Adrenal gland (tissue), 19 donors: ENCODE measurements at places on chromosomes 1 and 21. TPM values are rescaled to one million over a fixed set of nuclear protein-coding genes. Genes with fewer than 3 reads are reported as not detected.

- no peak for DNase-seq
- H3K4me3 ChIP-seq, result peak overlapping the region; percentile 14
- H3K4me1 ChIP-seq, result peaks cover 27% of the 10 kb centered on the region
Observed at GRCh38 chr1:92538413-92539061, 51.8 kb upstream of the GFI1 start.

GRCh38 chr1:8169364-8170058, 143.4 kb upstream of the ERRFI1 start:
- no peaks in the 10 kb centered on the region for H3K27me3 ChIP-seq
- no peak overlapping the region for H3K27ac ChIP-seq
- H3K4me3 ChIP-seq, result no peak overlapping the region
- H3K4me1 ChIP-seq, result no peaks in the 10 kb centered on the region

GRCh38 chr1:2312515-2313301, 78.6 kb downstream of the MORN1 start:
- H3K27me3 ChIP-seq, result no peaks in the 10 kb centered on the region
- peak overlapping the region; percentile 90 for H3K27ac ChIP-seq
- H3K4me1 ChIP-seq, result peaks cover 11% of the 10 kb centered on the region
- DNase-seq, result no peak
- no peak overlapping the region for H3K4me3 ChIP-seq
- H3K36me3 ChIP-seq, result no peaks in the 10 kb centered on the region

- no peaks in the 10 kb centered on the region for H3K36me3 ChIP-seq
- H3K4me1 ChIP-seq, result no peaks in the 10 kb centered on the region
- no peak overlapping the region for H3K4me3 ChIP-seq
- no peaks in the 10 kb centered on the region for H3K27me3 ChIP-seq
- no peak for DNase-seq
Observed at GRCh38 chr1:222769181-222769580, 32.2 kb downstream of the FAM177B start.

GRCh38 chr1:216902669-216903381, 179.6 kb upstream of the ESRRG start:
- H3K27ac ChIP-seq, result no peak overlapping the region
- DNase-seq, result no peak
- no peaks in the 10 kb centered on the region for H3K36me3 ChIP-seq
- H3K4me3 ChIP-seq, result no peak overlapping the region
- H3K4me1 ChIP-seq, result no peaks in the 10 kb centered on the region

DNA sequence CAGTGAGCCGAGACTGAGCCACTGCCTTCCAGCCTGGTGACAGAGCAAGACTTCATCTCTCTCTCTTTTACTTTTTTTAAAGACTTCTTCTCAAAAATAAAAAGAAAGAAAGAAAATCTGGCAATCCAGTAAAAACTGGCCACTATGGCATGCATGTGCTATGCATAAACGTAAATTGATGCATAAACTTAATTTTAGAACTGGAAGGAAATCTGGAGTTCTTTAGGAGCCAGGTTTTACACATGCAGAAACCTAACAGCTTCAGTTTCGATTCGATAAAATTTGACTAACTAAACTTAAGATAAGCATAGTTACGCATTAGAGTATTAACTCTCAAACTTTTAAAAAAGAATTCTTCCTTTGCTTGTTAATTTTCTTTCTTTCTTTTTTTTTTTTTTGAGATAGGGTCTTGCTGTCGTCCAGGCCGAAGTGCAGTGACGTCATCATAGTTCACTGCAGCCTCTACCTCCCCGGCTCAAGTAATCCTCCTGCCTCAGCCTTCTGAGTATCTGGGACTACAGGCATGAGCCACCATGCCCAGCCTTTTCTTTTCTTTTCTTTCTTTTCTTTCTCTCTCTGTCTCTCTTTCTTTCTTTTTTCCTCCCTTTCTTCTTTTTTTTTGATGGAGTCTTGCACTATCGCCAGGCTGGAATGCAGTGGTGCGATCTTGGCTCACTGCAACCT, 11.9 kb upstream of the LGALS8 start:
- no peaks in the 10 kb centered on the region for H3K4me1 ChIP-seq
- H3K4me3 ChIP-seq, result no peak overlapping the region
- H3K27me3 ChIP-seq, result no peaks in the 10 kb centered on the region
- H3K36me3 ChIP-seq, result no peaks in the 10 kb centered on the region
- no peak overlapping the region for H3K27ac ChIP-seq

DNA sequence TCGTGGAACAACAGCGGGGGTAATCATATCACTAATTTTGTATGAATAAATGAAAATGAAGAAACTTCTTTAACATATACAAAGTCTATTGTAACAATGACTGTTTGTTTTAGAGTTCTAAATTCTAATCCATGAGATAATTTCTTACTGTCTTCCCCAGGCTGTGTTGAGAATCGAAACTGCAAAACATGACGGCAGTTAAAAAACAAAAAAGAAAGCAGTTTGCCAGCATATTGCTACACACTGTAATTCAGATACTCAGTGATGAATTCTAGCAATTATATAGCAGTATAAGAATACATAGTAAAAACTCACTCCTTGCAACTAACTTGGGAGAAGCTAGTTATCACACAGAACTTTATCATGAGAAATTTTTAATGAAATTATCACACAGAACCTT, 22.1 kb downstream of the INSL5 start:
- no peaks in the 10 kb centered on the region for H3K27me3 ChIP-seq
- DNase-seq, result no peak
- no peaks in the 10 kb centered on the region for H3K4me1 ChIP-seq
- H3K4me3 ChIP-seq, result no peak overlapping the region

DNA sequence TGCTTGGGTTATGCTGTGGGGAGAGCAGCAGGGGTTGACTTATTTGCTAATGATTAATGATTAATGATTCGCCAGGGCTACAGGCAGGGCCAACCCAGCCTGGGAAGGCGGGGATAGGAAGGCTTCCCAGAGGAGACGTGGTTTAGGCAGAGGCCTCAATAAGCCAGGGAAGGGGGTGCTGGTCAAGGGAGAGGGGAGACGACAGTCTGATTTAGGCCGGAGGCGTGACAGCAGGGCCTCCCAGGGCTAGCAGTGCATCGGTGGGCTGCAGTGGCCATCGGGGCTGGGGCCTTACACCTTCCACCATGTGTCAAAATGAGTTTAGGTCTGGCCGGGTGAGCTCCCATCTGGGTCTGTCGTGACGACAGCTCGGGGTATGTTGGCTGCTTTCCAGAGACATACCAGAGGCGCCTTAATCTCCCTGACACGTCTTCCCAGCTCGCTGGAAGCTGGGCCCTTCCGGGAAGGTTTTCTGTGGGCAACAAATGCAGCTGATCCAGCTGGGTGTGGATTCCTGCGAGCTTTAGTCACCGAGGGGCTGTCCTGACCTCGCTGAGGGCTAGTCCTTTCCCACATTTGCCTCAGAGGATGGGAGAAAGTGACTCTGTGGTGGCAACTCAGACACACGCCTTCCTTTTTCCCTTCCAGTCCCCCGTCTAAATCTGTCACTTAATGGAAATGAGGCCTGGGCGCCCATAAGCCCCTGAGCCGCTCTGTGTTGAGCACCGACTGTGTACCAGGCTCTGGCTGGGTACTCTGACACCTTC, 3.7 kb upstream of the SLC1A7 start:
- peak overlapping the region; percentile 80 for H3K27ac ChIP-seq
- no peak overlapping the region for H3K4me3 ChIP-seq
- no peaks in the 10 kb centered on the region for H3K36me3 ChIP-seq
- no peaks in the 10 kb centered on the region for H3K27me3 ChIP-seq

- H3K27me3 ChIP-seq, result no peaks in the 10 kb centered on the region
- no peak overlapping the region for H3K27ac ChIP-seq
- no peak for DNase-seq
- H3K36me3 ChIP-seq, result no peaks in the 10 kb centered on the region
- no peak overlapping the region for H3K4me3 ChIP-seq
- no peaks in the 10 kb centered on the region for H3K4me1 ChIP-seq
Observed at GRCh38 chr1:245516284-245516759, 361.5 kb downstream of the KIF26B start.

The NCMAP gene
- 0.09 TPM for polyA plus RNA-seq

The TMPRSS15 gene
- polyA plus RNA-seq, result not detected

The CD48 gene
- polyA plus RNA-seq, result 3.4 TPM

The LORICRIN gene
- not detected for polyA plus RNA-seq
